Regular cardiac myocyte (primary cell): ENCODE measurements at places on chromosomes 1 and 21. TPM values are rescaled to one million over a fixed set of nuclear protein-coding genes. Genes with fewer than 3 reads are reported as not detected.

ANGPTL7 gene
- under 0.01 TPM in 1 of 2 replicates, not detected in the other for total RNA-seq

AKR7A3 gene
- total RNA-seq, result 0.19 and 0.28 TPM in 2 replicates

HSD3B1 gene
- not detected in 2 replicates for total RNA-seq

KRTAP24-1 gene
- not detected in 2 replicates for total RNA-seq

OPTC gene
- not detected in 2 replicates for total RNA-seq
